ENCODE measurements at places on chromosomes 5 and 9.

- DNase-seq, result no peak
Measured at GRCh38 chr9:101028346-101029314, at the start of gene PLPPR1. Gene PLPPR1 (plus strand): TSS chr9:101028727.

GRCh38 chr5:100709771-100710170, 174.6 kb downstream of the FAM174A start:
- no peak for DNase-seq

- no peak for DNase-seq
Measured at GRCh38 chr9:113842086-113842485, 34.0 kb upstream of the ZNF618 start.

- no peak for DNase-seq
Measured at GRCh38 chr9:89234205-89235067, 55.8 kb upstream of the SHC3 start.

- no peak for DNase-seq
Measured at GRCh38 chr5:124825983-124826337, 79.5 kb upstream of the ZNF608 start.

DNA sequence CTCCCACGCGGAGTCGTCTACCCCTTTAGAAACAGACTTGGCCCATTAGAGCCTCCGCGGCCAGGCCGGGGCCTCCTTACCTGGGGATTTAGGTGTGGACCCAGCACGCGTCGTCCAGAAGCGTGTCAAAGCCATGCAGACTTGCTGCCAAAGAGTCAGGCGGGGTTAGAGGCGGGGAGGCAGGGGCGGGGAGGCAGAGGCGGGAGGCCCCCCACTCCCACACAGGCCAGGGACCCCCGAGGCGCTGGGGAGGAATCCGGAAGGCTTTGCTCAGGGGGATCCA, 47.1 kb downstream of the HABP4 start:
- DNase-seq, result no peak

DNA sequence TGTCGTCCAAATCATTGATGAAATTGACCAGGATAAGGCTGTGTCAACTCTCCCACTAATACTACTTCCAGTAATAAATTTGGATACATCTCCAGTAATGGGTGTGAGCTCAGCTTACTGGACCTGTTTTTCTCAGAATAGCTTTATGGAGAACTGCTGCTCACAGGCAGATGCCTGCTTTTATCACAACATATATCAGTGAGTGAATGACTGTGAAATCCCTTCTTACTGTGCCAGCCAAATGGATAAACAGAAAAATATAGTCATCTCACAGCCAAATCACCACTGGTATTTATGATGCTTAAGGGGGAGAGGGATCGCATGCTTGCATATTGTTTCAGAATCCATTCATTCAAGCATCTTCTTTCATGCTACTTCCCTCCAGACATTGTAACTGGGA, 148.4 kb upstream of the PAPPA start:
- no peak for DNase-seq

DNA sequence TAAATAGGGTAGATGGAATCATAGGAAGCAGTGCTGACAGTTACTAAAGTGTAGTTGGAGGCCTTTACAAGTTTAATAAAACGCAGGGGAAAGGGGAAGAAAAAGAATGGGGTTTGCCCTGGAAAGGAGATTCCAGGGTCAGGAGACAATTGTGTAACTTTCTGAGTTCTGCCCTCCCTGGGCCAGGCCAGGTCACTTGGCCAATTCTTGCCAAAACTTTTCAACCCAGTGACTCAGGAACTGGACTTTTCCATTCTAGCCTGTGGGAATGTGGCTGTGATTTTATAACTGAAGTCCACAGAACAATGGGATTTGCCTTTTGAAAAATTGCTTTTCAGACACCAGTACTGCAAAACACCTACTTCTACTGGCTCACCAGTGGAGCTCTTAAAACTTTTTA, 289.8 kb upstream of the ANKRD55 start:
- DNase-seq, result no peak

- DNase-seq, result no peak
Measured at GRCh38 chr5:31226651-31227050, 33.2 kb downstream of the CDH6 start.

GRCh38 chr9:99835142-99835541, 13.5 kb downstream of the NR4A3 start:
- no peak for DNase-seq

GRCh38 chr5:105922080-105922479, 1748.7 kb downstream of the EFNA5 start:
- DNase-seq, result no peak

DNA sequence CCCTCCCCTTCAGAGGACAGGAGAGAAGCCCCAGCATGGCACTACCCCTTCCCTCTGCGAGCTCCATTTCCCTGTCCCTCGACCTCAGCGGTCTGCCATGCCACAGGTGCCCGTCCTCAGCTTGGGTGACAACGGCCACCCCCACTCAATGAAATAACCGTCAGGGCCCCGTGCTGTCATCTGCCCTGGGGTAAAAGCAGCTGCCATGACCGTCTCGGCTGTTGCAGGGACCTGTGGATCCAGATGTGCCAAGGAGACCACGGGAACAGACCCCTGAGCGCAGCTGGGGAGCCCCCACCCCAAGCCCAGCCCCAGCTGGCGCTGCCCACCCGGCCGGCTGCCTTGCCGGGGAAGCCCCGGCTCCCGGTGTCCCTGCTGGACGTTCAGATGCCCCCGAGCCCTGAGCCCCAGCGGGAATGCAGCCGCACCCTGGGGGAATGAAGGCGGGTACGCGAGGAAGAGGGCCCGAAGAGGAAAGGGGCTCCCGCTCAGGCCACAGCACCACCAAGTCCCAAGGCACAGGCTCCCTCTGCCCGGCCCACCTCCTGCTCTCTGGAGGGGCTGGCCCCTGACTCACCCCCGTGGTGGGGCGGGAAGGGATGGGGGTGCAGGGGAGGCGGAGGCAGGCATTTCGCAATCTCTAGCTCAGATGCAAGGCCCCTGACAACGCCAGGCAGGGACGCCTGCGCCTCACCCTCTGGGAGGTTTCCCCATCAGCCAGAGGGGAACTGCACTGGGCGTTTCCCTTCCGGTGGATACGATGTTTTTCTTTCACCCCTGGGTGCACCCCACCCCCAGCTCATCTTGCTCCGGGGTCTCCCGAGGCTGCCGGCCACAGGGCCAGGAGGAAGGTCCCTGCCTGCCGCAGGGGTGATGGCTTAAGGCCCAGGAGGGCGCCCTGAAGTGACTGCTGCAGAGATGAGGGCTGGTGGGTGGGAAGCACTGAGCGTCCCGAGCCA, 49.2 kb downstream of the NACC2 start:
- no peak for DNase-seq

DNA sequence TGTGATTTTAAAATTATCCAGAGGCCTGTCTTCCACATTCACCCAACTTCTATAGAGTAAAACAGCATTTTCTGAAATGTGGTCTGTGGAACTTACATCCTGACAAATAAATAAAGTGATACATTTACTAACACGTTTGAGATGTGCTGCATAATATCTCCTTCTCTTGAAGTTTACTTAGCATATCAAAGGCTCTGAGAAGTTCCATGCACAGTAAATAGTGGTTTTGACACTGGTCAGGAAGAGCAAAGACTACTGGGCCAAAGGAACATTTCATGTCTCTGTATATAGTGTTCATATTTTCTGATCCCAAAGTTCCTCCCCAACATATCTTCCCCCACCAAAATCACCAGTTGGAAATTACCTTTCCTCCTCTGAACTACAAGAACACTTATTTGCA, 30.5 kb upstream of the TARS1 start:
- no peak for DNase-seq

DNA sequence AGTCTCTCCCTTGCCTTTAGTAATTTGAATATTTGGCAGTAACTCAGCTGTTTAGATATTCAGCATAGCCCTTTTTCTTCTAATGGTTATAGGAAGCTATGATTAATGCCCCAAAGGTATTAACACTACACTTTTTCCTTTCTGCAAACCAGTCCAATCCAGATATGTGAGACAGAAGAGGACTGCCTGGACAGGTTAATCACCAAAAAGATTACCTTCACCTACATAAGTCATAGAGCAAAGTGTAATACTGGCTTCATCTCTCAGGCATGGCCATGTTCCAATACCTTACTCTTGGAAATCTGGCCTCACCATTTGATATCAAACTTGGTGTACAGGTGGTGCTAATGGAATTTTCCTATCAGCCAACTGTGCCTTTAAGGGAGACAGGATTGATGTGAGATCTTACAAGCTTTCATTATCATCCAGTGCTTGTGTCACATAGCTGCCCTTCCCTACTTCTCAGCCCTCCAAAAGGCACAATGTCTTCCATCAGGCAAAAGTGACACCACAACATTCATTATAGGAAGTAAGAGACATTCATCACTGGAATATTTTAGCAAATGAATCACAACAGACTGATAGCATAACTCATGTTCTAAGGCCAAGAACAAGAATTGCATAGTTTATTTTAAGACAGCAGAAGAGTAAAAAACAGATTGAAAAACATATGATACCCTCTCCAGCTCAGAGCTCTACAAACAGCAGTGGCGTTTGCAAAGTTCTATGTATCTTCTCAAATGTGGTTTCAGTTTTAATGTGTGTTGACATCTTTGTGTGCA, 91.2 kb upstream of the PAM start:
- DNase-seq, result no peak

GRCh38 chr9:88502552-88503034, 32.4 kb upstream of the NXNL2 start:
- no peak for DNase-seq

GRCh38 chr5:173831196-173831914, 56.8 kb upstream of the CPEB4 start:
- no peak for DNase-seq

GRCh38 chr5:135429301-135430134, 17.6 kb downstream of the DCANP1 start:
- no peak for DNase-seq

DNA sequence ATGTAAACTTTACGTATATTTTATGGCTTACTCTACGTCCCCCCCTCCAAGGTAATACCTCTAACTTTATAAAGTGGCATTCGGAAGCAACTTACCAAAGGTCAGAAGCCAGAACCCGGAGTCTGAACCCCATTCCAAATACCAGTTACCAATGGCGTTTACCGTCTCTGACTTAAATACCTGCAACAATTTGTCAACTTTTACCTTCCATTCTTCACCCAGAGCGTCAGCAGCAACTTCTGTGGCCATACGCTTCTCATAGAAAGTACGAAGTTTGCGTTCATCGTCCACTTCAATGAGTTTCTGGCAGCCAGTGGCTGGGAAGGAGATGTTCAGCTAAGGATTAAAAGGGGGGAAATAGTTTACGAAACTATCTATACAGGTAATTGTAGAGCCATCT, 753 bp downstream of the RPS6 start:
- DNase-seq, result no peak

- DNase-seq, result no peak
Measured at GRCh38 chr5:55036477-55036876, 12.4 kb downstream of the GZMK start.

GRCh38 chr5:80082281-80082680, 47.1 kb downstream of the THBS4 start:
- DNase-seq, result no peak

- DNase-seq, result no peak
Measured at GRCh38 chr5:178394074-178394473, 161.5 kb upstream of the PHYKPL start.

DNA sequence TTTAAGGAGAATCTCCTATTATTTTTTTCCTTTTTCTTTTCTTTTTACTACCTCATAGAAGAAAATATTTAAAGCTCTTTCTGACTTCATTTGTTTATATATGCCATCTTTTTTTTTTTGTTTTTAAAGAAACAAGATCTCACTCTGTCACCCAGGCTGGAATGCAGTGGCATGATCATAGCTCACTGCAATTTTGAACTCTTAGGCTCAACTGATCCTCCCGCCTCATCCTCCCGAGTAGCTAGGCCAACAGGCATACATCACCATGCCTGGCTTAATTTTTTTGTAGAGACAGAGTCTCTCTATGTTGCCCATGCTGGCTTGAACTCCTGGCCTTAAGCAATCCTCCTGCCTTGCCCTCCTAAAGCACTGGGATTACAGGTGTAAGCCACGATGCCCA, 59.5 kb downstream of the LNPEP start:
- DNase-seq, result no peak

DNA sequence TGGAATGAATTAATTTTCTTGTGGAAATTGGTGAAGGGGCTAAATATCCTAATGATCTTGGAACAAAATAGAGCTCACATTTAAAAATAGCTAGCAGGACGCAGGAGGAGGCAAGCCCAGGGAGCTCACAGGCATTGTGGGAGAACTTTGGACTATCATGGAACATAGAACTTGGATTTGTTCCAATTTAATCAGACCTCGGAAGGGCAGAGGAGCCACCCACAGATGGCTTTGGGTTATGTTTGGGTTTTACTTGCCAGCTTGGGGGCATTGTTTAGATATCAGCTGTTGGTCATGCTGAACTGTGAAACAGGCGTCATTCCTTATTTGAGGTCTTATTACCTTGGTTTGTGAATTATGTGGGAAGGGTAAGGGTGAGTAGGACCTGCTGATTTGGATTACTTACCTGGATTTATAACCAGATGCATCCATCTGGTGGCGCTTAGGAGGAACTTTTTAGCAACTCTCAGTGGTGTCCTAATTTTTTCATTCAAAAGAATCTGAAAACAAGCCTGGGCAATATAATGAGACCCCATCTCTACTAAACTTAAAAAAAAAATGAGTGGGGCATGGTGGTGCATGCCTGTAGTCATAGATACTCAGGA, 14.1 kb upstream of the PTGR1 start:
- DNase-seq, result no peak

- no peak for DNase-seq
Measured at GRCh38 chr5:56964173-56964572, 12.2 kb upstream of the MIER3 start.

DNA sequence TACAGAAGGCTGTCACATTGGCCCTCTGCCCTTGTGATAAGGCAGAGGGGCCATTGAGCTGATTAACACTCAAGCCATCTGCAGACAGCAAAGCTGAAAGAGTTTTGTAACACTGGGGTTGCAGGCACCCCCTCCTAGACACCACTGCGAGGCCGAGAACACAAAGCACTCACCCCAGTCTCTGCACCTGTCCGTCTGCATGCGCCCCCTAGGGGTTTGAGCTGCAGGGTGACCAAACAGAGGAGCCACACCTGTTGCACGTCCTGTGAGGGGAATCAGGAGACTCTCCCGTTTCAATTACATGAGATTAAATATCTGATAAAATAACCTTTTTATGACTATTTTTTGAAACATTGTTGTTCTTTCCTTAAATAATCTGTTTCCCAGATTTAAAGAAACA, 1180.4 kb downstream of the CDH9 start:
- no peak for DNase-seq

DNA sequence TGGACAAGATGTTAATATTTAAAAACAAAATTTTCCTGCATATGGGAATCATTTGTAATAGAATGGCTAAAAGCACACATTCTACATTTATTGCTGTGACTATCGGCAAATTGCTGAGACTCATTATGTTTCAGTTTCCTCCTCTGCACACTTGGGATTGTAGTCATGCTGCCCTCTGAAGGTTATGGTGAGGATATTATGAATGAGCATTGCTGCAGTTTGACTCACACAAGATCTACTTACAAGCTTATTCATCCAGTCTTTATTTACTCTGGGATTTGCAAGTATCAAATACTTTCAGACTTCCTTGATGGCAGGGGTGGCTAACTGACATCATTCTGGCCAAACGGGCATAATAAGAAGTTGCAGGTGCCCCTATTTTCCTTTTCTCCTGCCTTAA, 9.5 kb upstream of the NFIL3 start:
- peak; percentile 33 for DNase-seq

All from GDM1 (cell line).